GM12865 (cell line): ENCODE measurements at places on chromosomes 12 and 14.

DNA sequence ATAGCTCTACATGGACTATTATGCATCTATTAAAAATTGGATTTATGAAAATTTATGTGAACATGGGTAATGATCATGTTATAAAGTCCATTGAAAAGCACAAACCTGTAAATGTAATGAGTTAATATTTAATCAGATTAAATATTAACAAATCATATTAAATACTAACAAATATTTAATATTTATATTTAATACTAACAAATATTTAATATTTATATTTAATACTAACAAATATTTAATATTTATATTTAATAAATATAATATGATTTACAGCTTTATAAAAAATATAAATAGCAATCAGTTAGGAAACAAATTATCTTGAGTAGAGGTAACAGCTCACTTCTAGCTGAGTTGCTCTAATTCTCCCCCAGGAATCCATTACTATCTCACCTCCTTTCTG is 758.0 kb upstream of the USP15 start:
- DNase-seq: no peak

- DNase-seq: no peak
These were observed 296.1 kb upstream of the SYT1 start for GRCh38 chr12:78568321-78569020.

GRCh38 chr12:93059925-93060665 is 131.0 kb upstream of the EEA1 start:
- DNase-seq: peak; percentile 81

- DNase-seq: peak; percentile 5
These were observed 9.8 kb upstream of the PNMA1 start for GRCh38 chr14:73723797-73724661.

- DNase-seq: no peak
These were observed 98.9 kb downstream of the DENND5B start for GRCh38 chr12:31491841-31492598.

DNA sequence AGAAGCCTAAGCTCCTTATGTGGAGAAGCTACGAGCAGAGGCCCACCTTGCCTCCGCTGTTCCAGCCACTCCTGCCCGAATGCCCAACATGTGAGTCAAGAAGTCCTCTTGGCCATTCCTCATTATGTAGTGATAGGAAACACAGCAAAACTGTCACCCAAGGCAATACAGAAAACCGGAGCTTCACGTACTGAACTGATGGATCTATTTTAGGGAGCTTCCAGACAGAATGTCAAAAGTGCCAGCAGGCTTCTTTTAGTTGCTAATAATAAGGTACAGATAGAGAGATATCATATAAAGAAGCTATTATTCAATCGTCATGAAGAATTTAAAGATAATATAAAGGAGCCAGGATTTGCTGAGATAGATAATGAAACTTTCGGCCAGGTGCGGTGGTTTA is 91.6 kb upstream of the SYT10 start:
- DNase-seq: no peak
